ENCODE measurements at places on chromosomes 2 and 18. TPM values are rescaled to one million over a fixed set of nuclear protein-coding genes. Genes with fewer than 3 reads are reported as not detected.

The CABYR gene
- not detected for polyA plus RNA-seq

GRCh38 chr2:223047260-223047761, 4.7 kb upstream of the KCNE4 start:
- DNase-seq, result peak; percentile 68

GRCh38 chr2:1543776-1544477, 130.7 kb downstream of the TPO start:
- no peak for DNase-seq

GRCh38 chr2:142786918-142787702, 90.4 kb upstream of the KYNU start:
- DNase-seq, result no peak

Measured in sigmoid colon (tissue), 7 donors.